ENCODE measurements at places on chromosomes 4 and X.

- DNase-seq = no peak
Observed at GRCh38 chr4:131644619-131645018, 1504.5 kb upstream of the PCDH10 start.

- DNase-seq = no peak
Observed at GRCh38 chr4:113467581-113467980, 294.0 kb downstream of the CAMK2D start.

DNA sequence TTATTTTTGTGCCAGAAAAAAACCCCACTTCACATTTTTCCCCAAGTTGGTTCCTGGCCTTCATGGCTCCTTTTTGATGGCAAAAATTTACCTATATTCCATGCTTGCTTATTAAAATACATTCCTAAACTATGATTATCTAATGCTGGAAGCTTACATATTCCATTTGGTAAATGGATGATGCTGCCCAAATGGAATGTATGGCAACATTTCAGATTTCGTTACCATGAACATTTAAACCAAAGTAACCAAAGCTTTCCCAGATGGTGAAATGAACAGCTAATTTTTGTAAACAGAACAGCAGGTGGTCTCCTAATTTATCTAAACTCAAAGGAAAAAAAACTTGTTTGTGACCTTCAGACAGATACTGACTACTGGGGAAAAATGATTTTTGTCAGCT is 110.8 kb upstream of the TEX13A start:
- DNase-seq = no peak

- DNase-seq = no peak
Observed at GRCh38 chrX:19964017-19964710, 26.7 kb downstream of the BCLAF3 start.

DNA sequence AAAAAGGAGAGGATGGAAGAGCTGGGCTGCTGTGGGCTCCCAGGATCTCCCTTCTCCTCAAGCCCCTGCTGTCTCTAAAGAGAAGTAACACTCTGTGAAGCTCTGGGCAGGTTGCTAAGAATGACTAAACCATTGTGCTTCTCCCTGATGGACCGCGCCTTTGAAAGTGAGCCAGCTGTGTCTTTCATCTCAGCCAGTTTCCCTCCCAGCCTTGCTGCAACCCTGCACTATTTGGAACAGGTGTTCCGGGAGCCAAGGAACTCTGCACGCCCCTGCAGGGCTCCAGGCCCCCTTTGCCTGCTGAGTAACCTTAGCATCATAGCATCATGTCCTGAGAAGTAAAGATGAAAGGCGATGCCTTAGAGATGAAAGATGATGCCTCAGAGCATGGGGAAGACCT is 39.7 kb downstream of the SMIM20 start:
- no peak for DNase-seq

DNA sequence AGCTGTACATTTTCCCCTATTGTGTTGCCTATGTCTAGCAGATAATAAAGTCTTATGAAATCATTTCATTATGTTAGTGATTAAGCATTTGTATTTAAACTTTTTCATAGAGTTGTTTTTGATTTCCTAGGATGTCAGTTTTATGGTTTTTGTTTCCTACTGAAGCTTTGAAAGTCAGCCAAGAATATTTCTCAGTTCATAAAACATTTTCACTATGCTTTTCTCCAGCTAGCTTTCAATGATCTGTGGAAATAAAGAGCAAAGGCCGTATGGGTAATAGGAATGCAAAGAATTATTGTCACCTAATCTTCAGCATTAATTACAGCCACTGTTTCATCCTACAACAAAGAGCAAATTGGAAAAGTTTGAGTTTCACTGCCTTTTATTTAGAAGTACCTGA is 145.7 kb upstream of the NUDT6 start:
- no peak for DNase-seq

DNA sequence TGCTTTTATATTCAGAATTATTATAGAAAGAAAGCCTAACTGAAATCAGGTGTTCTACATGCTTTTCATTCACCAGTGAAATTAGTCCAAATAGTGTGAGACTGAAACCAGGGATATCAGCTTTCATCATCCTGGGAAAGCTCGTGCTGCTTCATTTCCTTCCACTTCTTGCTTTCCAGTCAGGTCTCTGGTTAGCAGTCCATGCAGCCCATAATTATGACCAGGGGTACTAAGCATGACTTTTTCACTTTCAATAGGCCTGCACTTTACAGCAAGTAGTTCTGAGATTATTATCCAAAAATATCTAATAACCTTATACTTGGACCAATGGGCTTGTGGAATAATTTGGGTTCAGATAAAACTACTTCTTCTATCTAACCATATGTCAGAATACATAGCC is 673.2 kb upstream of the MAGEB2 start:
- no peak for DNase-seq

DNA sequence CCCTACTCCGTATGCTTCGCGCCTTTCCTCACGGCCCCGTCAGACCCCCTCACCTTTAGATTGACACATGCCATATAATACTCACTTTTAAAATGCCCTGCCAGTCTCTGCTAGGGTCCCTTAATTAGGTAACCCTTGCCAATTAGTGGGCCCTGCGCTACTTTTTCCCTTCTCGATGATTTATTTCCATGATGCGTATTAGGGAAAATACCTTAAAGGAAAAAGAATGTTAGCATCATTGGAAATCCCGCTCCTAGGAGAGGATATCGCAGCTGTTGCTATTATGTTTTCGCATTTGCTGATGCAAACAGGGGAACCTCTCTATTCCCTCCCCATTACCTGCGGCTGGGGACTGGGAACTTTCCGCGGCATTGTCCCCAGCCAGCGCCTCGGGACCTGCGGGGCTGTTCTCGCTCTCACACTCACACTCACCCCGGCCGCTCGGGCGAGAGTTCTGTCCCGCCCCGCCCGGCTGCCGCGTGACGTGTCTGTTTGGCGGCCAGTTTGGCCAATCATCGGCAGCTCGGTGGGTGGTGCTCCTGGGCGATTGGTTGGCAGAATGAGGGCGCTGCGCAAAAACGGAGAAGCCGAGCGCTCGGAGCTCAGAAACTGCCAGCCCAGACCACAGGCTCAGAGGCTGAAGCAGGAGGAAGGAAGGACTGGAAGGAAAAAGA is at the start of gene PCDH10:
Gene PCDH10 (plus strand): TSS at position 605 of the 674 bp plus-strand sequence. CDS start 847 bp downstream, outside the sequence.
- no peak for DNase-seq

- DNase-seq = no peak
Observed at GRCh38 chr4:1970926-1971325, 37.8 kb downstream of the NELFA start.

DNA sequence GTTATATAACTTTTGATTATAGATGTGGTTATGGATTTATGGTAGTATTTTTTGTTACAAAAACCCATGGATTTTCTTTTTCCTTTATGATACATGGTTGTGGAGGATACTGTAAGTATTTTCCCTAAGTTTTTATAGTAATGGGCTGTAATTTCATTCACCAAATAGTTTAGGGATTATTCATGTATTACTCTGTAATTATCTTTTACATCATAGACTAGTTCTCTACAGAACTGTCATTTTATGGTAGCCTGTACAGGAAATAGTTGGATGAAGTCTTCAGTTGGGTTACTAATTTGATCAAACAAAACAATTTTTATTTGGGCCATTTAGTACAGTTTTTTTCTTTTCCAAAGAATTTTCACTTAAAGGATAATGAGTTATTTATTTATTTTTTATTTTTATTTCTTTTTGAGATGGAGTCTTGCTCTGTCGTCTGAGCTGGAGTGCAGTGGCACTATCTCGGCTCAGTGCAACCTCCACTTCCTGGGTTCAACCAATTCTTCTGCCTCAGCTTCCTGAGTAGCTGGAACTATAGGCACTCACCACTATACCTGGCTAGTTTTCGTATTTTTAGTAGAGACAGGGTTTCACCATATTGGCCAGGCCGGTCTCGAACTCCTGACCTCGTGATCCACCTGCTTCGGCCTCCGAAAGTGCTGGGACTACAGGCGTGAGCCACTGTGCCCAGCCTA is 42.1 kb downstream of the RBPJ start:
- no peak for DNase-seq

GRCh38 chrX:42954880-42955279 is 176.9 kb upstream of the PPP1R2C start:
- DNase-seq = no peak

- no peak for DNase-seq
Observed at GRCh38 chrX:13748486-13748885, 13.9 kb downstream of the OFD1 start.

DNA sequence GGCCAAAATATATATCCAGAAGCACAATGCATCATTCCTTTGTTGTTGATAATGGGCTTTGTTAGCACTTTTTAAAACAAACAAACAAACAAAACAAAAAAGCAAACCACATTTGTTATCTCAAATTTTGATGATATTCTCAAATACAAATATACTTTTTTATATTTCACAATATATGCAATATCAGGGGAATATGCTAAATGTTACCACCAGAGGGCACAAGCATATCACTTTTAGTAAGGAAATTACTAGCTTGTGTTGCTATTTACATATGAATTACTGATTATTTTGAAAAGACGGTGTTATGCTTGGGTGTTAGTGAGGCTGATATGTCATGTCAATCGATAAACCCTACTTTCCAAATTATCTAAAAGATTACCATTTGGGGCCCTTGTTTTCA is 29.1 kb downstream of the RIPPLY1 start:
- no peak for DNase-seq

- DNase-seq = no peak
Observed at GRCh38 chr4:87985097-87985886, 9.8 kb downstream of the SPP1 start.

DNA sequence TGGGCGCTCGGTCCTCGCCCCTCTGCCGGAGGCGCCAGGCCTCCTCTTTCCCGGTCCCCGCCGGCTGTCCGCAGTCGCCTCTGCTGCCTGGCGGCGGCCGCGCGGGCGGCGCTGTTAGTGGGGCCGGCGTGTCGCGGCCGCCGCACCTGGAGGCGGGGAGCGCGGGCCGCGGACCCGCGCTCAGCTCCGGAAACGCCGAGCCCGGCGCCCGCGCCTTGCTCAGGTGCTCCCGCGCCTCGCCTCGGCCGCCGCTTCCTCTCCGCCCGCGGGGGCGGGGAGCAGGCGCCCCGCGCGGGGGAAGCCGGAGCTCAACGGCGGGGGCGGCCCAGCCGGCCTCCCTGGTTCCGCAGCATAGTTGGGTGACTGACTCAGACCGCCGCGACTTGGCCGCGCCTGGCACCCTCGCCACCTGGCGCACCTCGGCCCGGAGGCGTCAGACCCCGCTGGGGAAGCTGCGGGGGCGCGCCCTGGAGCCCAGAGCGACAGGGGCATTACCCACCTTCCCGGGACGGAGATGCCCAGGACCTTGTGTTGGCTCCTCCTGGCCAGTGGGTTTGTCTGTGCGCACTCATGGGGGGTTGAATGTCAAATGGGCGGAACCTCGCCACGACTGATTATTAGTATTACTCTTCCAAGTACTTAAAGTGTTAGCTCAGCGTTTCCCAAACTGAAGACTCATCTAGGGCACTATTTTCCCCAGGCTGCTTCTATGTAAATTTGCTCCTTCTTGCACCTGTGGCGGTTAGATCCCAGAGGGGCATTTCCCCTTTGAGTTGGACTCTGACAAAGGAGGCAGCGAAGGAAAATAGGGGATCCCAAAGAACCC is at the start of gene ARAP2:
Gene ARAP2 (minus strand): TSS at position 258 of the 826 bp plus-strand sequence. CDS start 15,028 bp downstream, outside the sequence.
- peak; percentile 63 for DNase-seq

DNA sequence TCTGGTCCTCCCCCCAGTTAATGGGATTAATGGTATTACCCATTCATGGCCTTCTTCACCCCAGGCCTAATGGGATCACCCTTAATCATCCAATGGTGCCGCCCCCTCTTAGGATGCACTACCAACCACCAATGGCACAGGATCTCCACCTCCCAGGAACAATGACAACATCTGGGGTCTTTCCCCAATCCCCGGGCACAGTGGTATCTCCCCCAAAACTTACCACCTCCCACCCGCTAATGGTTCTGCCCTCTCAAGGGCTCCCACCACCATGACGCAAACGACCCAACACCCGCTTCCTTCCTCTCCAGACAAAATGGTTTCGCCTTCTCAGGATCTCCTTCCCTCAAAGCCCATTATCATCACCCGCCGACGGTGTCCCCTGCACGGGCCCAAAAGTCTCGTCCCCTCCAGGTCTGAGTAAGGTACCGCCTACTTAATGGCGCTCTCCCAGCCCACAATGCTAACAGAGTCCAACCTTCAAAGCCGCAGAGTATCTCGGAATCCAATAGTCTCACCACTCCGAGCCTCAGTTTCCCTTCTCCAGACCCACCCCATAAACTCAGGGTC is 458 bp downstream of the GRIPAP1 start:
- DNase-seq = peak; percentile 52

- no peak for DNase-seq
Observed at GRCh38 chrX:28472926-28473325, 114.3 kb upstream of the IL1RAPL1 start.

DNA sequence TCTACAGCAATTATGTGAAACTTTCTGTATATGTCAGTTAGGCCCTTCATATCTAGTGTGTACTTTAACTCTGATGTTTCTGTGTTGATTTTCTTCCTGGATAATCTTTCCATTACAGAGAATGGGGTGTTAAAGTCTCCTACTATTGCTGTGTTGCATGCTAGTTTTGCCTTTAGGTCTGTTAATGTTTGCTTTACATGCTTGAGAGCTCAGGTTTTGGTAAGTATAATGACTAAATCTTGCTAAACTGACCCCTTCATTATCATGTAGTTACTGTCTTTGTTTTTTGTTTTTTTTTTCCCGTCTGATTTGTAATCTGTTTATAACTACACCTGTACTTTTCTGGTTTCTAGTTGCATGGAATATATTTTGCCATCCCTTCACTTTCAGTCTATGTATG is 63.6 kb upstream of the UGT2B15 start:
- no peak for DNase-seq

DNA sequence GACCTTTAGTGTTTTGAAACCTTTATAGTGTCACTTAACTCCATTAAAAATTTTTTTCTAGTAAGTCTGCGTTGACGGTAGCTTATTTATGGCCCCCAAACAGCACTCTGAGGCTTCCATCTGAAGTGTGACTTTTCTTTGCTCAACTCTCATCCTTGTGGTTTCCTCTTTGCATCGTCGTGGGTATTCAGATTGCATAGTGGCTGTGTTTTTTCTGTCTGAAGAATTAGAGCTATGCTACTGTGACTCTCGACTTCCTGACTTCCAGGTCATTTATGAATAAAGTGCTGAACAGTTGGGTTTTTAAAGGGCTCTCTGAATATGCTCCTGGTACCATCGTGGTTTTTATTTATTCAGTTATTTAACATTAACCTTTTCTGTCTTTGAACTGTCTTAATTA is 44.9 kb downstream of the JADE1 start:
- DNase-seq = no peak

DNA sequence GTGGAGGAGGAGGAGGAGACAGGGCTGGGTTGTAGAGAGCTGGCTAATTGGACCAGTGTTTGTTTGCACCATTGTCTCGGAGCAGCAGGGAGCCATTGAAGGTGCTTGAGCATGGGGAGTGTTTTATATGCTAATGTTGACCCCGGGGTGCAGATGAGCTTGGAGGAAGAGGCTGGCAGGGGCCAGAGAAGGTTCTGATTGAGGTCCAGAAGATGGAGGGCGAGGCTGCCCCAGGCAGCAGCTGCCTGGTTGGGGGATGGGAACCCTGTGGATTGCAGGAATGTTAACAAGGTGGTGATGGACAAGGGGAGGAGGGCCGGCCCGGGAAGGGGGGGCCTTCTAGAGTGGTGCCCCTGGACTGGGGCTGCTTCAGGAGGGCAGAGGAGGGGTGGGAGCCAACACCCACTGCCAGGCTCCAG is 18.0 kb downstream of the DOK7 start:
- no peak for DNase-seq

Measured in effector CD4-positive, alpha-beta T cell (primary cell).